ENCODE measurements at places on chromosomes 5 and 9. TPM values are rescaled to one million over a fixed set of nuclear protein-coding genes. Genes with fewer than 3 reads are reported as not detected.

DNA sequence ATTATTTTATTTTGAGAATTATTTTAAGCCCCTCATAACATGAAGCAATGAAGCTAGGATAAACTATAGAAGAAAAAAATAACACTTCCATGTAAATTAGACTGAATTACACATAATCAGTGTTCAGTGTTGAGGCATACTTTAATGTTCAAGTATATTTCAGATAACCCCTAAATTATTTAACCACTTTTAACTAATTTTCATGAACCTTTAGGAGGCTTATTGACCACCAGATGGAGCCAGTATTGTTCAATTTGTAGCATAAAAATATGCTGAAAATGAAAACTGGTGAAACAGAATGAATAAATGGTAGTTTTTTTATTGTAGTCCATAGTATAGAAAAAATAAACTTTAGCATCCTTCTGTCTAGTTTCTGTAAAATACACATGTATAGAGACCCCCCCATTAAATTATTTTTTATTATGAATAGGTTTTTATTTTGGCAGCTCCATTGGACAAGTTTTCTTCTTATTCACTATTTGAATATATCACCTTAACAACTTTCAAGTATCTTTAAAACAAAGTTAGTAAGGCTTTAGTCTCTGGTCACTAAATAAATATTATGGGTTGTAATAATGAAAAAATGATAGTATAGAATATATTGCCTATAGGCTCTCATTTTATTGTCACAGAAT is 190.1 kb downstream of the CWC27 start:
- no peak overlapping the region for H3K27ac ChIP-seq
- DNase-seq, result no peak
- H3K36me3 ChIP-seq, result peaks cover 8% of the 10 kb centered on the region
- no peak overlapping the region for H3K4me3 ChIP-seq
- no peaks in the 10 kb centered on the region for H3K4me1 ChIP-seq

DNA sequence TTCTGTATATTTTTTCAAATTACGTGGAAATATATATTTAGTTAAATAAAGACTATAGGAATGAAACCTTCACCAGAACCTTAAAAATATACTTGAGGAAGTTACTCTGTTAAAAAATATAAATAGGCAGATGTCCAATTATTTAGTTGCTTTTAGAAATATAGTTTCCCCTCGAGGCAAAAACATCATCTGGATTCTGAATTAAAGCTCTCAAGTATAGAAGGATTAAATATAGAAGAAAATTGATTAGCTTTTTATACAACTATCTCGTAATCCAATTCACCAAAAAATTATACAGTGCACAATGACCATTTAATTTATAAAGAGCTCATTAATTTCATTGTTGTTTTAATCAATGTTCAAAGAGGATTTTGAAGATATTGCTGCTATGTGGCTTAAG is 601.4 kb downstream of the GABRG2 start:
- H3K4me3 ChIP-seq, result no peak overlapping the region
- no peaks in the 10 kb centered on the region for H3K4me1 ChIP-seq
- DNase-seq, result no peak
- no peak overlapping the region for H3K27ac ChIP-seq
- no peaks in the 10 kb centered on the region for H3K36me3 ChIP-seq
- no peaks in the 10 kb centered on the region for H3K27me3 ChIP-seq

GRCh38 chr5:14286007-14286406 is 142.9 kb downstream of the TRIO start:
- no peak overlapping the region for H3K4me3 ChIP-seq
- H3K27ac ChIP-seq, result no peak overlapping the region

DNA sequence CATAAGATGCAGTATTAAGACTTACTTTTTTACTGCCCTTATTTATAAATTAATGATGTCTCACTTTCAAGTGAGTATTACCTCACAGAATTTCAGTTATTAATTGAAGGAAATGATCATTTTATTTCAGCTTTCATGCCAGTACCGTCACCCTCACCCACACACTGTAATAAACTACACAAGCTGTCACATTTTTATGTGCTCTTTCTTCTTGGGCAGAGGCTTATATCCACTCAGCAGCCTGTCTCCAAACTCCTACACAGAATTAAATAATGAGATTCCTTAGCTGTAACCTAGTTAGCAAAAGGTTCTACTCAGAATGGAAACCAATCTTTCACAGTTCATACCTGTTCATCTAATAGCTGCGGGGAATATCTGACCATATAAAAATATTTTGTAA is 1915.8 kb upstream of the CDH6 start:
- no peak overlapping the region for H3K27ac ChIP-seq
- no peak overlapping the region for H3K4me3 ChIP-seq
- no peaks in the 10 kb centered on the region for H3K4me1 ChIP-seq
- no peak for DNase-seq
- no peaks in the 10 kb centered on the region for H3K27me3 ChIP-seq
- peaks cover 4% of the 10 kb centered on the region for H3K36me3 ChIP-seq

GRCh38 chr9:135739271-135740220 is 37.6 kb downstream of the KCNT1 start:
- H3K36me3 ChIP-seq, result no peaks in the 10 kb centered on the region
- peaks cover 2% of the 10 kb centered on the region for H3K27me3 ChIP-seq
- no peak overlapping the region for H3K4me3 ChIP-seq

DNA sequence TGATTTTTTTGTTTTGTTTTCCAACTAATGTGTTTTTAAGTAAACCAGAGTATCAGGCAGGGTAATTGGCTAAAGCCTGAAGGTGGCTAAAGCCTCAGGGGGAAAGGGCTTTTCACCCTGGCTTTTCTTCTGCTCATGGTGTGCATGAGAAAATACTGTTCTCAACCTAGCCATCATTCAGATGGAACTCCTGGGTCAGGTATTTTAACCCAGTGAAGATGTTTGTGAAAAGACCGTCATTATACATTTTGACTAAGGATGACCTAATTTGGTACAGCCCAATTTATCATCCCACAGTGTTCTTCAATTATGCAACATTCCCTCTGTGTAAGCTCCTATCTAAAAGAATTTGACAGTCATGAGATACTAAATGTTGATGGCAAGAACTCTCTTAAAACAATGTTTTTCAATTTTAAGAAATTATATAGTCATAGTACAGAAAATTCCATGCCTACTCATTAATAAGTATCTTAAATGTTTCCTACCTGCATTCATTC is 209.5 kb upstream of the TARS1 start:
- peaks cover 12% of the 10 kb centered on the region for H3K4me1 ChIP-seq
- no peaks in the 10 kb centered on the region for H3K27me3 ChIP-seq
- H3K27ac ChIP-seq, result no peak overlapping the region

- no peak for DNase-seq
Observed at GRCh38 chr9:10434412-10434811, 178.4 kb downstream of the PTPRD start.

- no peaks in the 10 kb centered on the region for H3K4me1 ChIP-seq
- H3K27me3 ChIP-seq, result peaks cover 2% of the 10 kb centered on the region
- H3K27ac ChIP-seq, result no peak overlapping the region
- H3K4me3 ChIP-seq, result no peak overlapping the region
- DNase-seq, result no peak
Observed at GRCh38 chr5:149063896-149064478, 1.1 kb upstream of the SH3TC2 start.

DNA sequence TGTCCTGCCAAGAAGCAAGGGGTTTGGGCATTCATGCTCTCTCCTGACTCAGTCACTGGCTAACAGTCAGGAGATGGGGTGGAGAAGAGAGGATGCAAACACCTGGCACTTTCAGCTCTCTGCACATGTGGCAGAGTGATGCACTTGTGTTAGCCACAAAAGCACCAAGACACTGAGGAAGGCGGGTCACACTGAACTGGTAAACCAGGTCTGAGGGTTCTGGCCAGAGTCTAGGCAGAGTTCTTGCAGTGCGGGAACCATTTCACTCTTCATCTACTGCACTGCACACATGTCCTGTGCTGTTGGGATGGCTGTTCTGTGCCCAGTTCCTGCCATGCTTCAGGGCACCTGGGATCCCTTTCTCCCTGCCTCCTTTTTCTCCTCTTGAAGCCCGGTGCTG is 157.1 kb upstream of the GDNF start:
- no peak overlapping the region for H3K4me3 ChIP-seq
- H3K36me3 ChIP-seq, result no peaks in the 10 kb centered on the region
- no peak overlapping the region for H3K27ac ChIP-seq
- H3K4me1 ChIP-seq, result no peaks in the 10 kb centered on the region
- H3K27me3 ChIP-seq, result no peaks in the 10 kb centered on the region
- DNase-seq, result no peak

GRCh38 chr9:36162211-36162738 is 6.9 kb upstream of the CCIN start:
- peaks cover 43% of the 10 kb centered on the region for H3K4me1 ChIP-seq
- H3K36me3 ChIP-seq, result peaks cover 32% of the 10 kb centered on the region
- DNase-seq, result no peak
- H3K4me3 ChIP-seq, result no peak overlapping the region
- H3K27ac ChIP-seq, result peak overlapping the region; percentile 40
- H3K27me3 ChIP-seq, result peaks cover 5% of the 10 kb centered on the region

NFIB gene
- polyA plus RNA-seq, result not detected

LTC4S gene
- 5.8 TPM for polyA plus RNA-seq

GKAP1 gene
- 4.9 TPM for polyA plus RNA-seq
